ENCODE measurements at places on chromosomes 11 and 22.

DNA sequence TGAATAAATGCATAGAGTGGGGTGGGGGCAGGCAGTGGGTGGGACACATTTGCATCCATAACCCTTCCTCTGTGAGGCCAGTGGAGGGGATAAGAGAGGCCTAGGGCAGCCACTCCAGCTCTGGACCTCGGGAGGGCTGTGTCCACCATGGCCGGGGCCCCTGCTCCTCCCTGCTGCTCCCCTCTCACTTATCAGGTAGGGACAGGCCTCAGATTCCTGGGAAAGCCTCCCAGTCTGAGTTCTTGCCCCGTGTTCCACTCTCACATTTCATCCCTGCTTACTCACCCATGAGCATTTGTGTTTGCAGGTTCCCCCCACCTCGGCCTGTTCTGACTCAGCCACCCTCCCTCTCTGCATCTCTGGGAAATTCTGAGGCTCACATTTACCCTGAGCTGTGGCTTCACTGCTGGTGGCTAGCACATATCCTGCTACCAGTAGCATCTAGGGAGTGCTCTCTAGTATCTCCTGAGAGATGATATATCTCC lies 128.7 kb upstream of the TOP3B start:
- DNase-seq: peak; percentile 7

- DNase-seq: peak; percentile 29
Observed at GRCh38 chr11:63906585-63906984, 10.4 kb downstream of the RCOR2 start.

- no peak for DNase-seq
Observed at GRCh38 chr11:113814181-113814580, 34.6 kb downstream of the CLDN25 start.

GRCh38 chr11:128294671-128295050 lies 292.7 kb downstream of the ETS1 start:
- no peak for DNase-seq

- DNase-seq: no peak
Observed at GRCh38 chr11:61007956-61008896, 36.7 kb downstream of the CD6 start.

GRCh38 chr11:9459667-9460321 lies 1.0 kb upstream of the ZNF143 start:
- no peak for DNase-seq

- DNase-seq: no peak
Observed at GRCh38 chr11:33006010-33006409, 9.7 kb upstream of the DEPDC7 start.

- no peak for DNase-seq
Observed at GRCh38 chr11:78349624-78350023, 68.0 kb downstream of the GAB2 start.

DNA sequence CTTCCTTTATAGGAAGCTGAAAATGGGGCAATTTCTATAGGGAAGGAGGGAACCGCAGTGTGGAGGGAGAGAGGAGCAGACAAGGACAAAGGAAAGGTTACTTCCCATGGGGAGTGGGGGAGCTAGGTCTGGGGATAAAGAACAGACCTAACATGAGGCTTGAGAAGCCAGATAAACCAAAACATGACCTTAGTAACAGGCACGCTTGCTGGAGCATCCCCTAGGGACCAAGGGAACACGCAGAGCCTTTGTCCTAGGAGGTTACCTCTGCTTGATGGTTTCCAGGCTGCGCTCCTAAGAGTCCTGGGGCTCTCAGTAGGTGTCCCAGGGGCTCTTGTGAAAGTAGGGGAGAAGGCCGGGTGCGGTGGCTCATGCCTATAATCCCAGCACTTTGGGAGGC lies 271.4 kb upstream of the NCAM1 start:
- DNase-seq: no peak

- no peak for DNase-seq
Observed at GRCh38 chr22:21683401-21683811, 17.6 kb downstream of the PPIL2 start.

GRCh38 chr11:113668255-113668654 lies 37.9 kb downstream of the TMPRSS5 start:
- no peak for DNase-seq

DNA sequence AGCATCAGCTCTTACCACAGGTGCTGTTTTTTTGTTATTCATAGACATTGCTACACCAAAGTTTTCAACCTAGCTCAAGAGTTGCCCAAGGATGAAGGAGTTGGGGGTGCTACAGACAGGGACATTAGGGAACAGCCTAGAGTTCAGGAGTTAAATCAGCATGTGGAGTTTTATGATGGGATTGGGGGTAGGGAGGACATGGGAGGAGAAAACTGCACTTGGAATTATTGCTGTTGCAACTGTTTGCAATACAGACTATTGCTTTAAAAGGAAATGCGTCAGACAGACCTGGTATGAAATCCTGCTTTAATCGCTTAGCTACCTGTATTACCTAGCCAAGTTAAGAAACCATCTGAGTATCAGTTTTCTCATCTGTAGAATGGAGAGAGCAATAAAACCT lies 6.3 kb downstream of the TMA7B start:
- DNase-seq: no peak

DNA sequence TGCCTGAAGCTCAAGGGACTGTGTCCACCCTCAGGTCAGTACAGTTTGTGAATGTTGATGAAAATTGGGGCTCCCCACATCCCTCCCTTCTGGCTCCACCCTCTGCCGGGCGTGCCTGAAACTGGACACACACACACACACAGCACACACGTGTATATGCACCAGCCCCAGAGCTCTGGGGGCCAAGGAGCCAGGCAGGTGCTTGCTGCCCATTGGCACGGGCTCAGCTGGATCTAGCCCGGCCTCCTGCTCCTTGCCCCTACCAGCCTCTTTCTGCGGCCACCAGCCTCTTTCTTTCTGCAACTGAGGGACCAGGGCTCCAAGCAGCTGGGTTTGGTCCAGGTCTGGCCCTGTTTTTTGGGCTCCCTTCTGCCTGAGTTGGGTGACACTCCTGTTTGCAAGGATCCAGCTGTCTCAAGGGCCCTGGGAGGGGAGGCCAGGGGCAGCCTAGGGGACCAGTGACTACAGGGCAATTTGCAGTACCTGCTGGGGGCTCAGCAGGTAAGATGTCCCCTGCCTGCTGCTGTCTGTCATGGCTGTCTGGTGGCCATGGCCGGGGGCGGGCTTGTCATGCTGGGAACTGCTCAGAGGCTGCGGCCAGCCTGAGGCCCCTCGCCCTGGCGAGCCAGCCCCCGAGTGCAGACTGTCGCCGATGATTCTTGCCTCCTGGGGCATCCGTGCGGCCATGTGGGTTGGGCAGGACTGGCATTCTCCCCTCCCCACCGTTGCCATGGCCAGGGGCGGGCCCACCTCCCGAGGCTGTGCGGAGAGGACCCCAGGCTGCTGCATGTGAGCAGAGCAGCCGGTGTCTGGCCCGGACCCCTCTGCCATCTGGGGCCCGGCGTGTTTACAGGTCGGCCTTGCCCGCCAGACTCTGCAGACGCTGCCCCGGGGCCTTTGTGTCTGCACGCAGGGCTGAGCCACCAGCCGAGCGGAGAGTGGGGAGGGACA lies 51.5 kb upstream of the PPARA start:
- no peak for DNase-seq

Measured in T-helper 2 cell (primary cell).